Cerebellar nuclear complex (tissue), 1 donor: ENCODE measurements at places on chromosomes 4 and X.

- DNase-seq, result no peak
Measured at GRCh38 chrX:128800138-128800537, 723.2 kb downstream of the SMARCA1 start.

- no peak for DNase-seq
Measured at GRCh38 chr4:166827167-166827566, 407.1 kb downstream of the SPOCK3 start.

DNA sequence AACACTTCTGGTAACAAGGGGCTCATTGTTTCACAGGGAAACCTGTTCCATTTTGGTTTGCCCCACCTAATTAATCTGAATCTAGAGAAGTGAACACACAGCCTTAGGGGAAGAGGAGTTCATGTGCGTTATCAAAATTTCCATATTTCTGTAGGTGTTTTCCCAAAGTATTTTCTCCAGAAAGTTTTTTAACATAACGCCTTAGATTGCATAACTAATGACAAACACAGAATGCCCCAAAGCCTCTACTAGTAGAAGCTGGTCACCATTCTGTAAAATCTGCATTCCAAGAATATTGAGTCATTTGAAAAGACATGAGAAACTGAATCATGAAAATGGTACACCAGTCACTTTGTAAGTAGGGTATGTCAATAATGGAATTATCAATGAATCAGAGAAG is 41.1 kb downstream of the IL13RA2 start:
- no peak for DNase-seq

- no peak for DNase-seq
Measured at GRCh38 chrX:30673127-30673796, 20.0 kb downstream of the GK start.

GRCh38 chr4:80112236-80112635 is 39.2 kb upstream of the ANTXR2 start:
- DNase-seq, result no peak

GRCh38 chr4:21765810-21766407 is 182.7 kb downstream of the KCNIP4 start:
- DNase-seq, result no peak

- DNase-seq, result no peak
Measured at GRCh38 chr4:16449406-16449805, 223.1 kb upstream of the TAPT1 start.

DNA sequence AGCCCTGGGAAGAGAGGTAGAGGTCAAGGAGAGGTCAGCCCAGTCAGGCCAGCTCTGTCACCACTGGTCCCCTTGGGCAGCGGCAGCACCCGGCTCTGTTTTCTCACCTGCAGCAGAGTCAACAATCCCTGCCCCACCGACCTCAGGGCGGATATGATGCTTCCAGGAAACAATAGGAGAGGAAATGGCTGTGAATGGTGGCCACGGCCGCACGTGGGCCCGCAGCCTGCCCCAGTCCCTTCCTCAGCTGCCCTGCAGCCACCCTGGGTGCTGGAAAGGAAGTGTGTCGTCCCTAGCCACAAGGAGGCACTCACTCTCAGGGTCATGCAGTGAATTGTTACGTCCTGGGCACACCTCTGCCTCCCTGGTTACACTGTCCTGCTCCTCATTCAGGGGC is 92.5 kb upstream of the ENPP6 start:
- no peak for DNase-seq

DNA sequence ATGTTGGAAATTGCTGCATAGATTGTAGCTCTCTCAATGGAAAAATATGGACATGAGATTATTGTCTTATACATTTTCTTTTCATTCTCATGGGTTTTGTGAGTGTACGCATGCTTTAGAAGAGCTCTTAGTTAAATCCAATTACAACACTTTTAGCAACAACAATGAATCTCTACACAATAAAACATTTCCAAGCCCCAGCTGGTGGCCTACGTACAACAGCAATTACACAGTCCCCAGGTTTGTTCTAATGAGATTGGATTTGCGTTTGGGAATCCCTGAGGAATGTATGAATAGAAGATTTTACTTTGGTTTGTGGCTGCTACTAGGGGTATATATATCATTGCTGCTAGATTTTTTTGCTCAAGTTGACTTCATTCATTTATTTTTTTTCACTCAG is 98.6 kb downstream of the FHDC1 start:
- no peak for DNase-seq

- no peak for DNase-seq
Measured at GRCh38 chr4:20251031-20251795, 492 bp upstream of the SLIT2 start.
